Progenitor cell of endocrine pancreas (in vitro differentiated cells): ENCODE measurements at places on chromosomes 12 and 14.

DNA sequence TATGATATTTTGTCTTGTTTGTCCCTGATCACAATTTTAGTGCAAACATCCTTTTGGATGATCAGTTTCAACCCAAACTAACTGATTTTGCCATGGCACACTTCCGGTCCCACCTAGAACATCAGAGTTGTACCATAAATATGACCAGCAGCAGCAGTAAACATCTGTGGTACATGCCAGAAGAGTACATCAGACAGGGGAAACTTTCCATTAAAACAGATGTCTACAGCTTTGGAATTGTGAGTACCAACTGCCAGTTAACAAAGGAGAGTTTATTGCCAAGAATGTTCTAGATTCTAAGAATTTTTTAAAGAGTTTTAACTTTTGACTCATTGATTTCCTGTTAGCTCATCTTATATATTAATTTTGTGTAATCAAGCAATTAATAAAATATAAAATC lies 55.4 kb downstream of the IRAK3 start:
- no peak for DNase-seq

DNA sequence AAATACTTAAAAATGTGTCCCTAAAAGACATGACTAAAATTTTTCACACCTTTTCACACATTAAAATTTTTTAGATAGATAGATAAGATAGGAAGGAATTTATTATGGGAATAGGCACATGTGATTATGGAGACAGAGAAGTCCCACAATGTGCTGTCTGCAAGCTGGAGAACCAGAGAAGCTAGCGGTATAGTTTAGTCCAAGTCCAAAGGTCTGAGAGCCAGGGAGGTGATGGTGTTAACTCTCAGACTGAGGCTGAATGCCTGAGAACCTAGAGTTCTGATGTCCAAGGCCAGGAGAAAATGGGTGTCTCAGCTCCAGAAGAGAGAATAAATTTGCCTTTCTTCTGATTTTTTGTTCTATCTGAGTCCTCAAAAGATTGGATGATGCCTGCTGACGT lies 65.7 kb downstream of the POLR3B start:
- DNase-seq: no peak

DNA sequence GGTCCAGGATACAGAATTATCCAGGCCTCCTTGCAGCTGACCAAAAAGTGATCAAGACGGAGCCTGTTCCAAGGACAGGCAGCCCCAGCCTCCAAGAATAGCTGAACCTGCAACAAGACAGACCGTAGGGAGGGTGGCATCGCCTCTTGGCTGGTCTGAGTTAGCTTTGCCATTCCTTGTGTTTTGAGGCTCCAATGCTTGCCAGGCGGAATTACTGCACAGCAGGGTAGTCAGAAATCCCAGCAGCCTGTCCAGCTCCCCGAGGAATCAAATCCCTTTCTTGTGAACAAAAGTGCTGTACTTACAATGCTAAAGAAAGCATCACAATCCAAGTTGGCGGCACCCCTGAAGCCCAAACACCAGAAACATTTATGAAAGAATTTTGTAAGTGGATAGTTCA lies 246.9 kb downstream of the TMEM132C start:
- DNase-seq: no peak

GRCh38 chr12:97300891-97301290 lies 161.7 kb upstream of the RMST start:
- no peak for DNase-seq

- no peak for DNase-seq
Measured at GRCh38 chr14:100644383-100644782, 57.2 kb upstream of the BEGAIN start.

DNA sequence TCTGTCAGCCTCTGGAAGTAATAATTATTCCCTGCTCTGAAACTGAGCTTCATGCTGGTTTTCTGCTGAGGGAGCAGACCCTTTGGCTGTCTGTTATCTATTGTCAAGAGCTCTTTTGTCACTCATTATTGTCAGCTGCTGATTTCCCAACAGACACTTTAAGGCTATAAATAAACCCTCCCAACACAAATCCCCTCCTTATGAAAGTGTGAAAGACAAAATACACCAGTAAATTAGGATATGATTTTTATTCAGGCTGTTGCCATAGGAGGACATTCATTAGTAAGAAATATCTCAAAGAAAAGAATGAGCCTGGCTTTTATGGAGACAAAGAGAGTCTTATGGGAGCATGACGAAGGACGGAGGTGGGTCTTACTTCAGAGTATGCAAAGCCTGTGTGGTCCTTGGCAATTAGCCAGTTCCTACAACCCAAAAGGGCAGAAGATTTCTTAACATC lies 180.8 kb downstream of the CRADD start:
- no peak for DNase-seq

DNA sequence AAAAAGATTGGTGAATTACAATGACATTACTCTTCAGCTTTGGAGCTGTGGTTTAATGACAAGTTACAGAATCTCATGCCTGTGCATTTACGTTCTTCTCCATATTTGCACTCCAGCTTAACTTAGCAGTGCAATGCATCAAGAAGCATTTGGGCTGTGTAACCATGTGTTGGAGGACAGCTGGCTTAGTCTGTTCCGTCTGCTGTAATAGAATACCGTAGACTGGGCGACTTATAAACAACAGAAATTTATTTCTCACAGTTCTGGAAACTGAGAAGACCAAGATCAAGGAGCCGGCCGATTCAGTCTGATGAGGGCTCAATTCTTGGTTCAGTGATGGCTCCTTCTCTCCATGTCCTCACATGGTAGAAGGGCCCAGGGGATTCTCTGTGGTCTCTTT lies 943.5 kb downstream of the BCL11B start:
- no peak for DNase-seq

DNA sequence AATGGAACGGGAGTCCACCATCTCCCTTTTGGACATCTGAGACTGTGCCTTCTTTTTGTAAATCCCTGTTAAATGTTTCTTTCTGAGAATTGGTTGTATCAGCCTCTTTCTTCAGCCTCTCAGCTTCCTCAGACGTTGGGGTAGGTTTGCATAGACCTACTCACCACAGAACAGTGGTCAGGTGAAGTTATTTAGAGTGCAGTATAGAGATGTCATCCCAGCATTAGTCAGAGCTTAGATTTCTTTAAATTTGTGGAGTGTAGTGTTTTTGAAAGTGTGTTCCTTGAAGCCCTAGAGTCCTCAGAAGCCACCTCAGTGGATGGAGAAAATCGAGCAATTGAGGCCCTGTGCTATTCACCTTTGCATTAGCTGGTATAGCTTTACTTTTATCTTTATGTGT lies 8.9 kb upstream of the EEA1 start:
- no peak for DNase-seq

DNA sequence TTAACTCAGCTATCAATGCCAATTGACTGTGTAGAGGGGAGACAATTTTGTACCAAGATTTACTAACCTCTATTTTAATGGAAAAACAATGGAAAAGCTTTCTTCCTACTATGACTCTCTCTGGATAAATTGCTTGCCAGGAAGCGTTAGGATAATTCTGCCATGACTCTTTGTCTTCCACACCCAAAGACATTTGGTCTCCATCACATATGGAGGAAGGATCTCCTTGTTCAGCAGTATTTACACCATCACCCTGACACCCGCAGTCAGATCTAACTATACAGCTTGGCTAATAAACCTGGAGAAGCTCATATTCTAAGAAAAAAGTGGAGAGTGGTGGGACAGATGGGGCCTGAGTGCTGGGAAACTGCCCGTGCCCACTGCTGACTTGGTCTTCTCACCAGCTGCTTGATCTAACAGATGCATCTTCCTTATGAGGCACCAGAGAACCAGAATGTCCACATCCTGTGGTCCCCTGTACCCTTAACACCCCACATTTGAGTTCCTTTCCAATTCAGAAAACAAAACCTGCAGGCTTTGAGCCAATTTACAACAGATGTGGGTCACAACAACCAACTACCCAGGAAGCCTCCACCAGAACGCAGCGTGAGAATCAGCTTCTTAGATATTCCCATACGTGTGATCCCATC lies 154.0 kb downstream of the DAD1 start:
- DNase-seq: no peak
